CD4-positive, alpha-beta T cell treated with Interleukin-6 for 4 hours (primary cell): ENCODE measurements at places on chromosomes 3 and 15.

DNA sequence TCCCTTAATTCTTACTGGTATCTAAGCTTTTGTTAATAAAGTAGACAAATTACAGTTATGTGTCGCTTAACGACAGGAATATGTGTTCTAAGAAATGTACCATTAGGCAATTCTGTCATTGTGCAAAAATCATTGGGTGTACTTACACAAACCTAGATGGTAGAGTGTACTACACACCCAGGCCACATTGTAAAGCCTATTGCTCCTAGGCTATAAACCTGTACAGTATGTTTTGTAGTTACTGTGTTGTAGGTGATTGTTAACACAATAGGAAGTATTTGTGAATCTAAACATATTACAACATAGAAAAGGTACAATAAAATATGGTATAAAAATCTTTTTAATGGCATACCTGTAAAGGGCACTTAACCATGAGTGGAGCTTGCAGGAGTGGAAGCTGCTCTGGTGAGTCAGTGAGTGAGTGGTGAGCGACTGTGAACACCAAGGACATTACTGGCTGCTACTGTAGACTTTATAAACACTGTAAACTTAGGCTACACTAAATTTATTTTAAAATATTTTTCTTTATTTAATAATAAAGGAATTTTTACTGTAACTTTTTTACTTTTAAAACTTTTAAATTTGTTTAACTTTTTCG lies 47.4 kb downstream of the FSIP1 start:
- no peak for DNase-seq

GRCh38 chr15:59205839-59206622 lies 612 bp upstream of the LDHAL6B start:
- DNase-seq = no peak

GRCh38 chr3:66376568-66376967 lies 124.3 kb downstream of the LRIG1 start:
- DNase-seq = no peak

- DNase-seq = no peak
Measured at GRCh38 chr15:71971905-71972304, 146.0 kb downstream of the MYO9A start.

DNA sequence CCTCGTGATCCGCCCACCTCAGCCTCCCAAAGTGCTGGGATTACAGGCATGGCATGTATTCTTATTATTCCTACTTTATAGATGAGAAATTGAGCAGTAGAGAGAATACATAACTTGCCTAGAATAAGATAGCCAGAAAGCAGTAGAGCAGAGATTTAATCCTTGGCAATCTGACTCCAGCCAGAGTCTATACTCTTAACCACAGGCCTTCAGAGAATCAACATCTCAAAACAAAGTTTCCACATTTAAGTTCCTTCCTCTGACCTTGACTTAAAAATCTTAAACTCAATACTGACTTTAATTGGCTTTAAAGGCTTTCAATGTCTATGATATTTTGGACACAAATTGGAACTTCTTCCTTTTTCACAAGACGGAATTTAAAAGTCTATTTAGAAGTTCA lies 37.1 kb downstream of the ZNF106 start:
- DNase-seq = no peak

DNA sequence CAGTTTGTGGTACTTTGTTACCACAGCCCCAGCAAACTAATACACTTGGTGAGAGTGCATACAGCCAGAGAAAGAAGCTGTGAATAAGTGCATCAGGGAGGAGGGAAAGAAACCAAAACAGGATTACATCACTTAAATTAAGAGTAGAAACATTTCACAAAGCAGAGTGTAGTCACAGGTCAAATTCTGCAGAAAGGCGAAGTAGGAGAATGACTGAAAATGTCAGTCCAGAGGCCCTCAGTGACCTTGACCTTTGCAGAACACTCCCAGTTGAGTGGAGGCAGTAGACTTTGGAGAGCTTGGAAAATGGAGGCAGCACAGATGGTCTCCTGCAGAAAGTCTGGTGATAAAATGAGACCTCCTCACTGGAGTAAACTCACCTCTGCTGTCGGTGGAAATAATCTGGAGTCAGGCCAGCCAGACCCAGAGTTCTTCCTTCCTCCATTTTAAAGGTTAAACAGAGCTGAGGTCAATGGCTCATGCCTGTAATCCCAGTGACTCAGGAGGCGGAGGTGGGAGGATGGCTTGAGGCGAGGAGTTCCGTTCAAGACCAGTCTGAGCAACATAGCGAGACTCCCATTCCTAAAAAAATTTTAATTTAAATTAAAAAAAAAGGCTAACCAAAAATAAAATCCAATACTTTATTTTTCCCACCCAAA lies 5.0 kb downstream of the CD86 start:
- no peak for DNase-seq

GRCh38 chr15:85440451-85440850 lies 60.0 kb downstream of the AKAP13 start:
- no peak for DNase-seq

GRCh38 chr15:45773149-45773548 lies 138.3 kb downstream of the SQOR start:
- no peak for DNase-seq

GRCh38 chr3:75332794-75333193 lies 331.3 kb upstream of the FRG2C start:
- DNase-seq = no peak

DNA sequence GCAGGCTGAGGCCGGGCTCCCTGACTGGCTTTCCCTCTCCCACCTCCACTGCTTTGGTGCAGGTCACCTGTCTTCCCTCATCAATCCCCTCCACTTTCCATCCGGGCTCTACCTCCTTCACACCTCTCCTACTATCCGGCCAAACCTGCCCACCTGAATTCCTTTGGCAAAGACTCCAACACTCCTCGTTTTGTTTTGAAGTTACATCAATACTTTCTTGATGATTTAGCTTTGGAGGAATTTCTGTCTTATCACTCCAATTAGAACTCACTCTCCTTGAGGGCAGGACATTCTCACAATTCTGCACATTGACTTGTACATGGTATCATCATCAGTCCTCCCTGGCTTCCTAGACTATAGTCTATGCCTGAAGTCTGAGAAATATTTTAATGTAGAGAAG lies 20.4 kb downstream of the LDHAL6B start:
- no peak for DNase-seq

GRCh38 chr3:169945313-169945712 lies 21.3 kb upstream of the SEC62 start:
- DNase-seq = peak; percentile 40

DNA sequence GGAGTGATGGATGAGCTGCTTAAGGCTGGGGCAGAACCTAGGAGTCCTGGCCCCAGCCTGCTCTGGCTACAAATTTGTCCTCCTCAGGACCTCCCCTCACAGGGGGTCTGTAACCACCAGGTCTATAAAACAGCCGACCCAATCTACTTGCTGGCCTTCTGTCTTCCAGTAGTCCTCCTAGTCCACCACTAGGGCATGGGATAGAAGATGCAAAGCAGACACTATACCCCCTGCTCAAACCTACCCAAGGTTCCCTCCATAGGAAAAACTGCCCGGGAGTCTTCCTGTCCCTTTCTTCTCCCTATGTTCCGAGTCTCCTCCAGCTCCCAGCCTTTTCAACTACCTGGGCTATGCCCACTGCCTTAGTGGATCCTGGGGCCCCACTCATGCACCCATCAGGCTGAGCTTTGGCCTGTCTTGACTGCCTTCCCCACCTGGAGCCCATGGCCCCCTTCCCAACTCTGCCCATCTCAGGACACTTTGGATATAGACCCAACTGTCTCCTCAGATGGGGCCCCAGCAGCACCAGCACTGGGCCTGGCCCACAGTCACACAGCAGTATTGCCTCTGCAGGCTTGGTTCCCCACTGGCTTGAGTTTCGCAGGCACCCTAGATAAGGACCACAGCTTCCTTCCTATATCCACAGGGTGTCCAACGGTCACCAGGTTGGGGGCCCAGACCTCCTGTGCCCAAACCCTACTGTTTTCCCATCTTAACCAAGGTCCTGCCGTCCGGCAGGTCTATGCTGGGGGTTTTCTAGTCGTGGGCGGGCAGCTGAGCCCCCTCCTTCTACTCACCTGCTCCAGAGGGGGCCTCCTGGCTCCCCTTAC lies 1.1 kb downstream of the HYAL3 start:
- no peak for DNase-seq

DNA sequence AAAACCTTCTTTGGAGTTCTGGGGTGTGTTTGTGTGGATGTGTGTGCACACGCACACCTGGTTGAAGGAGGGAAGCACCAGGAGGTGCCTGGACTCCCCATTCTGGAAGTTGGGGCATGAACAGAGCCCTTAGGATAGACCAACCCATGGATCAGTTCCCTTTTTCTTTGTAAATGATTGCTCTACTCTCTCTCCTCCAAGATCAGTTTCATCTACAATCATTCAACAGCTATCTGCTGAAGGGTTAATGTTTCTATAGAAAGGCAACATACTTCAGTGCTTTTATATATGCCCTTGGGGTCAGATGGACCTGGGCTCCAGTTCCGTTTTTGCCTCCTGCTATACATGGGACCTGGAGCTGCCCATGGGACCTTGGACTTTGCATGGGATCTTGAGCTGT lies 352.1 kb upstream of the CFAP20DC start:
- no peak for DNase-seq

DNA sequence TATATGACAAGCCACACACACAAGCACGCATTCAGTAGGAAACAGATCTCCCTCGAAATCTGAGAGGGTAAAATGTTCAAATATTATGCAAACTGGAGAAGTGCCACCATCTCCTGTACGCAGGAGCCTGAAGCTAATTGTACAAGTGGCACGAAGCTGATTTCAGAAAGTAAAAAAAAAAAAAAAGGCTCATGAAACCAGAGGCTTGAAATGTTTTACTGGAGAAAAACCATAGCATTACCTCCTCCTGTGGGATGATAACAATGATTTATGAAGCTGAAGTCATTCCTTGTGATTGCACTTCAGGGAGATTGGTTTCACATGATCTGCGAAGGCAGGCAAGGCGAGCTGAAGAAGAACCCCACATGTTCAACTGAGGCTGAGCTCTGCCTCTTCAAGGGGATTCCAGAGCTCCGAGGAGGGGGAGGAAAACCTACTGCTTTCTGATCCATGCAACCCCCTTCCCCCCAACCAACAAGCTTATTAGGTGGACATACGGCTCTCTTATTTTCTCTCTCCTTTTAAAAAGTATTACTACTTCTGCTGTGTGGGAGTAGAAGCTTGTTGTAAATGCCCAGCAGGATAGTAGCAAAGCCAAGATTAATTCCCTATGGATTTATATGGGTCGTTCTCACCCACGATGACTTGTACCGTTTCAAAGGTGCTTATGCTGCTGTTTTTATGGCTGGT lies 101.1 kb downstream of the GREM1 start:
- no peak for DNase-seq

GRCh38 chr3:21314688-21315087 lies 436.3 kb downstream of the ZNF385D start:
- DNase-seq = no peak

- no peak for DNase-seq
Measured at GRCh38 chr3:168647582-168647981, 551.9 kb upstream of the GOLIM4 start.
